ENCODE measurements at places on chromosomes 2 and 18.

DNA sequence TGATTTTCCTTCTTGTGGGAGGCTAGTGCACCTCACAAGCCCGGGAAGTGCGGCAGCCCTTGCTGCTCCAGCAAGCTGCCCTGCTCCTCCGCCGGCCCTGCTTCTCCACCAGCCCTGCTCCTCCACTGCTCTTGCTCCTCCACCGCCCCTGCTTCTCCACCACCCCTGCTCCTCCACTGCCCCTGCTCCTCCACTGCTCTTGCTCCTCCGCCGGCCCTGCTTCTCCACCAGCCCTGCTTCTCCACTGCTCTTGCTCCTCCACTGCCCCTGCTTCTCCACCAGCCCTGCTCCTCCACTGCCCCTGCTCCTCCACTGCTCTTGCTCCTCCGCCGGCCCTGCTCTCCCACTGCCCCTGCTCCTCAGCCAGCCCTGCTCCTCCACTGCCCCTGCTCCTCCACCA lies 95.6 kb downstream of the NDUFA10 start:
- DNase-seq: no peak

DNA sequence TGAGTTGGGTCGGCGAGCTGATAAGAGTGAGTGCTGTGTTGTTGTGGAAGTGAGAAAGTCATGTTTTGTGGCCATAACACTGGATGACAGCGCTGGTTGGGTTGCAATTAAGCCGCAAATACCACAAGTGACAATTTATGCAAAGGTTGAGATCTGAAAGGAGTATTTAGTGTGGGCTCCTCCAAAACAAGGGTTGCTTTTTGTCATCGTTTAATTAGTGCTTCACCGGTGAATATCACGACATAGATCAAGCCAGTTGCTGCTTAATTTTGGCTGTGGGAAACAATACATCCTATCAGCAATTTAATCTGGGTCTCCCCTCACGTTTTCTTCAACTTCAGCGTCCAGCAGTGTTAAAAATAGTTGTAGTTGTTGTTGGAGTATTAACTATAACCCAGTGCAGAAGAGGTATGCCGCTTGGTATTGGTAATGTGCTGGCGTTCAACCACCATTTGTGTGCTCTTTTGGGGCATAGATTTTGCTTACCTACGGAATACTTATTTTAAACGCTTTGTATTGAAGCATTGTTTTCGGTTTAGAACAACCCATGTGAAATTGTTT lies 662 bp downstream of the ACVR2A start:
- DNase-seq: no peak

GRCh38 chr18:7958081-7958896 lies 391.2 kb downstream of the PTPRM start:
- DNase-seq: no peak

GRCh38 chr2:187774551-187775071 lies 220.4 kb upstream of the TFPI start:
- peak; percentile 23 for DNase-seq

GRCh38 chr2:44851518-44851917 lies 90.0 kb upstream of the SIX3 start:
- DNase-seq: no peak

GRCh38 chr2:86036669-86037138 lies 69.0 kb downstream of the POLR1A start:
- no peak for DNase-seq

DNA sequence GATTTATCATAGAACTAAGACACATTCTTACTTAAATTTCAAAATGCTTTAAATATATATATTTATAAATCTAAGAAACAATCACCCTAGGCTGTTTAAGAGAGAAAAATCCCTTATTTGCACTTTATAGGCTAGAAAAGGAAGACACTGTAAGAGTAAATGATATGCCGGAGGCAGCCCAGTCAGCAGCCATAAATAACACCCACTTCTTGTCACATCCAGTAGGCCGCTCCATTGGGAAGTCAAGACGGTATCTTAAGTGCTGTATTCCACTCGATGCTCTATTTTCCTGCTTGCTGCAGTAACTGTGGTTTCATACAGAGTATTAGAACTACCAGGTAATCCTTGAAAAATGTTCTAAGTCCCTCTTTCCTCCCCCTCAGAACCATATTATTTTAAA lies 57.9 kb downstream of the ABCA12 start:
- DNase-seq: no peak

DNA sequence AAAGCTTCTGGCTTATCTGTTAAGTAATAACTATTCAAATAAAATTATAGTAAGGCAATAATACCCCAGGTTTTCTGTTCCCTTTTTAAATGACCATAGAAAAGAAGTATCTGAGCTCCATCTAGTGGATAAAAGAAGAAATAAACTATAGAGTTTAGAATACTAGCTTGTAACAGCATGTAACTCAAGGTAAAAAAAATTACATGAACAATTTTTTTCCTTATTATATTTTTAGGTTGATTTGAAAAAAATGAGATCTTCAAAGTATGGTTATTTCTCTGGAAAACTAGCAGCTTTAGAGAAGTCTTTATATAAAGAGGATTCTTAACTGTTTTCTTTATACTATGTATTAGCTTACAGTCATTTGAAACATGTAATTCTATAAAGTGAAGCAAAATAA lies 58.1 kb downstream of the NCKAP1 start:
- DNase-seq: no peak

- DNase-seq: no peak
Observed at GRCh38 chr18:72375618-72376017, 168.5 kb downstream of the CBLN2 start.

- DNase-seq: no peak
Observed at GRCh38 chr2:102294802-102295489, 16.4 kb upstream of the IL1RL1 start.

DNA sequence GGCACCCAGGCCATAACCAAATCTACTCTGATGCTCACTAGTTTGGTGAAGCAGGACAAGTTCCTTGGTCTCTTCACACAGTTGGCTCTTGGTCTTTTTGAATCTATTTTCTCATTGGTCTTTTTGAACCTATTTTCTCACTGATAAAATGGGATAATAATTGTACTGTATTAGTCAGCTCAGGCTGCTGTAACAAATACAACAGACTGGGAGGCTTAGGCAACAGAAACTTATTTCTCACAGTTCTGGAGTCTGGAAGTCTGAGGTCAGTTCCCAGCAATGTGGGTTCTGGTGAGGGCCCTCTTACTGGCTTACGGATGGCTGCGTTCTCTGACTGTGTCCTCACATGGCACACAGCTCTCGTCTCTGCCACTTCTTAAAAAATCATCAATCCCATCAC lies 63.5 kb downstream of the C1D start:
- no peak for DNase-seq

GRCh38 chr18:48123324-48123723 lies 192.9 kb upstream of the SMAD2 start:
- DNase-seq: no peak

GRCh38 chr2:48448274-48449061 lies 81.5 kb upstream of the STON1 start:
- peak; percentile 76 for DNase-seq

- DNase-seq: no peak
Observed at GRCh38 chr2:231942180-231942579, 16.0 kb upstream of the NPPC start.

DNA sequence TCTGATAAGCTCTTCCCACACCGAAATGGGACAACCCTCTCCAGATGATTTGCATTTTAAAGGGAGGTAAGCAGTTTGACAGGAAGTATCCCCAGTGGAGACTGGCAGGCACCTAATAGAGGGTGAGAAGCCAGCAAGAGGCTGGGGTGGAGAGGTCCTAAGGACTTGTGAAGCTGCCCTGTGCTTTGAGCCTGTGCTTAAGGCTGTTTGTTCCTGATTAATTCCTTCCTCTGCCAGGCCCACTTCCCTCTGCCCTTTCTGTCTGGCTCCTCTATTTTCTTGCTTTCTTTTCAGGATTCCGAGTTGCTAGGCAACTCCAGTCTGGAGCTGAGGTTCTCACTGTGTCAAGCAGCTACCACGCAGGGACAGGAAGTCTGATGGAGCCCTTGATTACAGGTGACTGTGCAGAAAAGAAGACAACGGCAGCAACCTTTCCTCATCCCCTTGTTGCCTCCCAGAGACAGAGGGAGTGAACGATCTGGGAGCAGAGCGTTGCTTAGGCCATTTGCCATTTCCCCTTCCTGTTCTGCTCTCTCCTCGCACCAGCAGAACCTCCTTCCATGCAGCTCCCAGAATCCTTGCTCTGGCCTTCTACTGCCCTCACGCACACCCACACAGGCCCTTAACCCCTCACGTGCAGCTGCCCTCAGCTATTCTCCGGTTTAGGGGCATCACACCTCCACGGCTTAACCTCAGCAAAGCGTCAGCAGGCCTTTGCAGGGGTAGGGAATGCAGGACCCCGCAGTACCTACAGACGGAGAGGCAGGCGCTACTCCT lies 103.6 kb upstream of the CELF4 start:
- DNase-seq: no peak

DNA sequence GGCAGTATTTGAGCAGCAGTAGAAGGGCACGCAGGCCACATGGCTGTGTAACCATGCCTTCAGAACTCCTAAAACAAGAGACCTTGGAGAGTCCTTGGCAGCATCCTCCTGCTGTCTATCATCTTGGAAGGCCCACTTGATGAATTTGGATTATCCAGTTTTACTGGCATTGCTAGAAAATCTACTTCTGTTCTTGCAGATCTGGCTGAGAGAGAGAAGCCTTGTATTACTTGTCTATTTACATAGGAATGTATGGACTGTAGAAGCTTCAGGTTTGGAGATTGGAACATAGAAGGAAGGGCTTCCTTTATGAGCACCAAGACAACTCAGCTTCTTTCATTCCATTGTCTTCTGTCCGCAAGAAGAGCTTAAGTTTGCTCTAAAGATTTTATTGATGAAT lies 16.1 kb upstream of the GPBAR1 start:
- no peak for DNase-seq

- DNase-seq: peak; percentile 73
Observed at GRCh38 chr2:12619975-12620374, 96.8 kb upstream of the TRIB2 start.

GRCh38 chr2:119004602-119005001 lies 62.6 kb downstream of the MARCO start:
- DNase-seq: no peak

GRCh38 chr2:186751790-186752189 lies 57.9 kb downstream of the FAM171B start:
- DNase-seq: no peak
